Stimulated activated CD8-positive, alpha-beta memory T cell treated with anti-CD3 and anti-CD28 coated beads, Interleukin-4, amount 100 ng/mL, for 24 hours (primary cell): ENCODE measurements at places on chromosomes 4 and X.

DNA sequence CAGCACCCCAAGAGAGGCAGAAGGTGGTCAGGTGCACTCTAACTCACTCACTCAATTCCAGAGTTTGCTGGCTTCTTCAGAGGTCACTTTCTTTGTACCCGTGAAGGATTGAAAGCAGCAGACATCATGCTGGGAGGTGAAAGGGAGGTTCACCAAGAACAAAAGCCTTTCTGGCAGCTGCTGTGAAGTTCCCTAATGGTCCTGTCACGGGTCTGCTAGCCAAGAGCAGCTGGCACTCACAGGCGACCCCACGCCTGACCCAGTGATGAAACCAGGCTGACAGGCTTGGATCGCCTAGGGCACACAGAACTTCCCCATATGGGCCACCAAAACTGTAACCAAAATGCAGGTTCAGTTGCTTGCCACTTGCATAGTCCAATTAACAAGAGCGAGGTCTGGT is 11.8 kb downstream of the NUDT11 start:
- DNase-seq, result no peak

DNA sequence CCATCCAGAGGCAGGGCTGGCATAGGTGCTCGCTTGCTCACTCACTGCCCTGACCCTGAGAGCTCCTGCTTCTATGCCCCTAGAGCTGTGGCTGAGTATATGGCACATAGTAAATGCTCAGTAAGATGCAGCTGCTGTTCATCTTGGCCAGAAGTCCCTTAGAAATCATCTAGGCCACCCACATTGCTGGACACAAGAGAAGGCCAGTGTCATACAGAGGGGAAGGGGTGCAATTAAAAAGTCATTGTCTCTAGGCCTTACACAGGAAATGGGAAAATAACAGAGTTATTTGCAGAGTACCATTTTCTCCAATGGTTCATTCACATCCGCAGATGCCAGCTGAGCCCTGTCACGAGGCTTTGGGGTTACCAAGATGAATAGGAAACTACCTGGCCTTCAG is 88.8 kb downstream of the MAMLD1 start:
- no peak for DNase-seq

- DNase-seq, result no peak
These were observed 361.4 kb downstream of the TEX13C start for GRCh38 chrX:125681058-125681457.

DNA sequence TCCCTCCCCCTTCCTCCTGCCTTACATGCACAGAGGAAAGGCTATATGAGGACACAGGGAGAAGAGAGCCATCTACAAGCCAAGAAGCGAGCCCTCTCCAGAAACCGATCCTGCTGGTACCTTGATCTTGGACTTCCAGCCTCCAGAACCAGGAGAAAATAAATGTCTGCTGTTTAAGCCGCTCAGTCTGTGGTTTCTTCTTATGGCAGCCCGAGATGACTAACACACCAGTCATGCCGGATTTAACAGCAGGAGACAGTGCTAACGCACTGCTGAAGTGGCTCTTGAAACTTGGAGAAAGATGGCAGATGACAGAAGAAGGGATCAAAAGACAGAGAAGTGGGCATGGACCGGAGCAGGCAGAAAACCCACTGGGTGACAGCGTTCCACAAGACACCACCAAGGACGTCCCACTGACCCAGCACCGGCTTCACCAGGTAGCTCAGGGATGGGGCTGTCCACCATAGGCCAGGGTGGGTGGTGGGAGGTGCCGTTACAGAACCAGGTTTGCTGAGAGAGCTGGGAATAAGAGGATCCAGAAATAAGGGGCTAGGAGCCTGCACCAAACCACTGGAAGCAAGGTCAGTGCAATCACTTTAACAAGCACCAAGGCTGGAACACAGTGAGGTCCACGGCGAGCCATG is 6.2 kb upstream of the MAN2B2 start:
- DNase-seq, result no peak

DNA sequence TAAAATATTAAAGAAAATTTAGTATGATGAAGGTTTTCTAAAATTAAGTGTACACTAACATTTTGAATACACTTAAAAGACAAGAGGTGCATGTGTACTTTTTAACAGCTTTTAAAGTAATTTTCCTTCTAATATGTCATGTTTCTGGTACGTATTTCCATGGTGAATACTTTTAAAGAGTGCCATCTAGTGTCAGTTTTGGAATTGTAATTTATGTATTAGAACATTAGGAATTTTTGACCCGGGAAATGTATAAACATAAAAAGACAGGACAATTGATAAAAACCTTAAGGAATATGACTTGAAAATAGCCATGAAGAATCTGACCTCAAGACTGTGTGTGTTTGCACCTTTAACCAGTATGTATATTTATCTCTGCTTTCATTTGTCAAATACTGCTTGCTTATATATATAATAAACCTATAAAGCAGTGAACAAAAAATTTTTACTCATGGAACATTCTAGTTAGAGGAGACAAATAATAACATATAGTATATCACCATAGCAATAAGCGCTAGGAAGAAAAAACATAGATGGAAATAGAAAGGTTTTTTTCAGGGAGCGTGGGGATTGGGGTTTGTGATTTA is 7.2 kb downstream of the GSTCD start:
- no peak for DNase-seq

- peak; percentile 55 for DNase-seq
These were observed 4.5 kb downstream of the G6PD start for GRCh38 chrX:154541896-154542722.

GRCh38 chr4:104449537-104449936 is 45.2 kb downstream of the CXXC4 start:
- DNase-seq, result no peak

DNA sequence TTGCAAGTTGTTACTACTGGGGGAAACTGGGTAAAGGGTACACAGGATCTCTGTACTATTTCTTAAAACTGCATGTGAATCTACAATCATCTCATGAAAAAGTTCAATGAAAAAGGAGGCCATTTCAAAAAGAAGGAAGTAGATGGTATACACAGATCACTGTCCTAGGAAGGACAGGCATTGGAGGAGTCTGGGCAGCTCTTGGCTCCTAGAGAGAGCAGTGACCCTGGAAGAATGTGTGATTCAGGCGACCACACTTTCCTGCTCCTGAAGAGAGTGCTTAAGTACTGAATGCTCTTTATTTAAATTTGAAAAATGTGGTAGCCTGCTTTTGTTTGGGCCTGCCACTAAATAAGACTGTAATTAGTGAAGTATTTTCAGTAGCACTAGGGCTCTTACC is 318.1 kb upstream of the CASK start:
- no peak for DNase-seq

GRCh38 chr4:57158762-57159161 is 48.6 kb upstream of the IGFBP7 start:
- no peak for DNase-seq

DNA sequence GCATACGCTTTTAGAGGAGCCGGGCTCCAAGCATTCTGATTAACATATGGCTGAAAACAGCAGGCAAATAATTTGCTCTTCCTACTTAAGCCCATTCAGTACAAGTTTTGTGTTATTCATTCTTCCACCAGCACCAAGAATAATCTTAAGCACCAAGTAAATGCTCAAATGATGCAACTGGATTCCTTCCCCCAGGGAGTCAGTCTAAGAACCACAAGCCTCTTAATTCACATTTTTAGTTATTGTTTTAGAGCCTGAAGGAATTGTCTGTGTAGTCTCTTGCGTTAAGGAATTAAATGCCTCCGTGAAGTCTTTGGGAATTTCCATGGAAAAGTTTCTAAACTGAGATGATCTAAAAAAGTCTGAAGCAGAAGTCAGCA is 61.5 kb upstream of the MAGEB2 start:
- no peak for DNase-seq

DNA sequence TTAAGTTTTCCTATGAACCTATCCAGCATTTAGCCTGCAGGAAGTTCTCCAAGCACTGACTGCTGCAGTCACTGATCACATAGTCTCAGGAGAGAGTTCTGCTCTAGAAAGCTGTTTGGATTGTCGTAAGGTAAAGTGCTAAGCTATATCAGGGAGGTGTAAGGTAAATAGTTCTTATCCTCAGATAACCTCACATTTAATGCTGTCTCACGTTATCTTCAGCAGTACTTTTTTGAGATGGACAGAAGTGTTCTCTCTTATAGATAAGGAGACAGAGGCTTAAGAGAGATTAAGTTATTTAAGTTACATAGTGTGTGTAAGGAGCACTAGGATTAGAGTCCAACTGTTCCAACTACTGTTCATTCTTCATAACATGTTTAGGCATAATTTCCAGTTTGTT is 77.9 kb downstream of the STIM2 start:
- DNase-seq, result no peak

GRCh38 chr4:84917869-84918600 is 48.5 kb downstream of the WDFY3 start:
- DNase-seq, result no peak

DNA sequence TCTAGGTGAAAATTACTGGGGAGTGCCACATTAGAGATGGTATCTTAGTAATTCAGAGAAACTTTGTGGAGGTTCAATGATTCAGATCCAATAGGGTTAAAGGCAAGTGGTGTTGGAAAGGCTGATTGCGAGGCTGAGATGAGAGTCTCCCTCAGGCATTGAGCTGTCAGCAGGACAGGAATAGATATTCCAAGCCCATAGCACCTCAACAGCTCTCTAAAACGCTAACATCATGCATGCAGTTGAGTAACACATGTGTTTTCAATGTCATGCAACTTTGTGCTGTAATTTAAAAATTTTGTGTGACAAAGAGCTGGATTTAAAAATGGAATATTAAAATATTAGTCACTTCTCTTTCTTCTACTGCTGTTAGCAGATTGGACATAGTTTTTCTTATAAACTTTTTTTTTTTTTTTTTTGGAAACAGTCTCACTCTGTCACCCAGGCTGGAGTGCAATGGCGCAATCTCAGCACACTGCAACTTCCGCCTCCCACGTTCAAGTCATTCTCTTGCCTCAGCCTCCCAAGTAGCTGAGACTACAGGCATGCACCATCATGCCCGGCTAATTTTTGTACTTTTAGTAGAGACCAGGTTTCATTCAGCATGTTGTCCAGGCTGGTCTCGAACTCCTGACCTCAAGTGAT is 173.5 kb upstream of the C1QTNF7 start:
- DNase-seq, result no peak

- DNase-seq, result no peak
These were observed 29.7 kb downstream of the BMX start for GRCh38 chrX:15530318-15530717.

DNA sequence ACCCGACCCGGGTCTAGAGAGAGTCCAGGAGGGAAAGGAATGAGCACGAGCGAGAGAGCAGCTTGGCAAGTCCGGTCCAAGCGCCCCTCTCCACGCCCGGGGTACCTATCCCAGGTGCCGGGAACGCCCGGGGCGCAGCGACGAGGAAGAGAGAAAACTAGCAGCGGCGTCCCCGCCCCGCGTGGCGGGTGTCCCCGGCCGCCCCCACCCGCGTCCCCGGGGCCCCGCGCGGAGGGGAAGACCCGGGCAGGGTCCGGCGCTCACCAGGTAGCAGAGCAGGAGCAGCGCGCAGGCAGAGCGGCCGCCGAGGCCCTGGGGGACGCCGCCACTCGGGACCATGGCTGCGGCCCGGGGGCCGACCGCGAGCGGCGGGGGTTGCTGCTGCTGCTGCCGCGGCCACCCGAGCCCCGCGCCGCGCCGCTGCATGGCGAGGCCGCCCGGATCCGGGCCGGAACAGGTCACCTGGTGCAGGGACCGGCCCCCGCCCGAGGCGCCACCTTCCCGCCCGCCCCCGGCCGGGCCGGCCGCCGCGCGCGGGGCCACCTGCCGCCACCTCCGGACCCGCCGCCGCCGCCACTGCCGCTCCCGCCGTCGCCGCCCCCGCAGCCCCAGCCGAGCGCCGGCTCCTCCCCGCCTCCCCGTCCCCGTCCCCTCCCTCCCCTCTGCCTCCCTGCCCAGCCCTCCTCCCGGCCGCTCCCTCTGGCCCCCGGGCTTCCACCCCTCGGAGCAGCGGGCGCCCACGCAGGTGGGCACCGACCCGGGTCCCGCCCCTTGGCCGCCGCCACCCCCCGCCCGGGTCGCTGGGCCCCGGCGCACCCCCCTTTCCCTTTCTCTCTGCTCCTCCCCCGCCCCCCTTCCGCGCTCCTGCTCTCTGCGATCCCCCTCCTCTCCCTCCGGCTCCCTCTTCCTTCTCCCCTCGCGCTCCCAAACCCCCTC is at the start of gene SEL1L3:
SEL1L3 (minus strand) TSS at position 578 of the 936 bp plus-strand sequence; CDS start at position 426, 152 bp downstream.
- DNase-seq, result peak; percentile 53

DNA sequence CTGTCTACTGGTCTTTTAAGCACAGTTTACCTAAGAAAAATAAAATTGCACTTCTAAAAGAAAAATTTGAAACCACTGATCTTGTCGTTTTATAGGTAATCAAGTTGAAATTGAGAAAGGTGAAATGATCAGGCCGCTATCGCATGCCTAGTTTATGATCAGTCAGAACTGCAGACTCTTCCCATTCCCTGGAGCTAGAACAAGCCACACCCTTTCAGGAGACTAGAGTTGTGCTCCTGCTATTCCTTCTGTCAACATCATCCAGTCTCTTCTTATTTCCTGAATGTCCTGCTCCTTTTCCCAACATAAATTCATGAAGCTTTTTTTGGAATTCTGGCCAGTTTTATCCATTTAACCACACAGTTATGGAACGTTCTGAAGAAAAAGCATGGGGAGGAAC is 135.1 kb downstream of the SLC7A11 start:
- DNase-seq, result no peak

DNA sequence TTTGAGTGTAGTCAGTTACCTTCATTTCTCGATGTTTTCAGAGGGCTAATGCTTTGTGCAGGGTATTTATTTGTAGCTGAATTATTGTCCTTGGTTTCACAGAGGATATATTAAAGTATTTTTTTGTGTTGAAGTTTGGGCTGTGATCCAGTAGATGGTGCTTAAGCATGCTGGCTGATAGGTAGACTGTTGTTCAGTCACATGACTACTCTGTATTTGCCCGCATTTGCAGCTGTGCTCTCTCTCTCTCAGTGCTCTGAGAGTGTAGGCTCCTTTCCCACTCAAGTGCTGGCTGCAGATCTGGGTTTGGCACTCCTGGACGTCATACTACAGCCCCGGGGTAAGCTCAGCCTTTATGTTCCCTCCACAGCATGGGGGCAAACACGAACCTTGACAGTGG is 21.7 kb downstream of the RAB40AL start:
- no peak for DNase-seq

- DNase-seq, result no peak
These were observed at the start of gene DCLK2 for GRCh38 chr4:150078041-150078578. DCLK2 (plus strand) TSS chr4:150078445; CDS start chr4:150079028, 583 bp downstream.

DNA sequence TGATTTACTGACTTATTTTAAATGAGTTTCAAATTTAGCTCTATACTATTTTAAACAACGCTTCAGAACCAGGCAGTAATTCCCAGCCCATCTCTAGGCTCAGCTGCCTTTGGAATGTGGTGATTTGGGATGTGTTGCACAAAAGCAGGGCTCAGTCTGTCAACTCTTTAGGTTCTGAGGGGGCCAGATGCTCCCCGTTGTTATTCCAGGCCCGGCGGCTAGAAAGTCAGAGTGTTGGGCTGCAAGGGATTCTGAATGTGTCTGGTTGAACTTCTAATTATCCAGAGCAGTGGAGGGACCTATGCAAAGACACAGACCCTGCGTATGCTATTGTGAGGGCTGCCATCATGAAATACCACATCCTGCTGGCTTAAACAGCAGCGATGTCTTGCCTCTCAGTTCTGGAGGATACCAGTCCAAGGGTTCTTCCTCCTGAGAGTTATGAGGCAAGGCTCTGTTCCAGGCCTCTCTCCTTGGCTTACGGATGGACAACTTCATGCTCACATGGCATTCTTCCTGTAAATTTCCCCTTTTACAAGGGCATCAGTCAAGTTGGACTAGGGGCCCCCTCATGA is 123.2 kb upstream of the TRIM2 start:
- DNase-seq, result no peak
